Lung (tissue), 17 donors: ENCODE measurements at places on chromosomes 5 and 9. TPM values are rescaled to one million over a fixed set of nuclear protein-coding genes. Genes with fewer than 3 reads are reported as not detected.

DNA sequence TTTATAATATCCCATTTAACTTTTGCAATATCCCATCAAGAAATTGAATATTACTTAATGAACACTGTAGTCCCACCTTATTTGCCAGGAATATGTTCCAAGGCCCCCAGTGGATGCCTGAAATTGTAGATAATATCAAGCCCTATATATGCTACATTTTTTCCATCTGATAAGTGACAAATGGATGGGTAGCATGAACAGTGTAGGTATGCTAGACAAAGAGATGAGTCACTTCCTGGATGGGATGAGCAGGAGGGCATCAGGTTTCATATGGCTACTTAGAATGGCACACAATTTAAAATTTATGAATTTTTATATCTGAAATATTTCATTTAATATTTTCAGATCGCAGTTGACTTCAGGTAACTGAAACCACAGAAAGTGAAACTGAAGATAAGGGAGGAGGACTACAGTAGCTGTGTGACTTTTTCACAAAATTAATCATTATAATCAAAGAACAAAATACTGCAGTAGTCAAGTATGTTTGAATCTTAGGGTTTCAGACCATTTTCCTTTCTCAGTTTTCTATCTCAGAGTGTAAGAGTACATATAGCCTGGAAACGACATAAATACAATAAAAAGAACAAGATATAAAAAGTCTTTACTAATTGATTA lies 636.4 kb upstream of the ARRDC3 start:
- H3K36me3 ChIP-seq, result no peaks in the 10 kb centered on the region
- no peaks in the 10 kb centered on the region for H3K27me3 ChIP-seq
- H3K27ac ChIP-seq, result no peak overlapping the region
- no peak for DNase-seq

GRCh38 chr9:129677456-129677855 lies 12.0 kb downstream of the PRRX2 start:
- no peak overlapping the region for H3K27ac ChIP-seq
- H3K4me1 ChIP-seq, result no peaks in the 10 kb centered on the region
- no peak overlapping the region for H3K4me3 ChIP-seq
- H3K27me3 ChIP-seq, result no peaks in the 10 kb centered on the region
- no peak for DNase-seq
- no peaks in the 10 kb centered on the region for H3K36me3 ChIP-seq

DNA sequence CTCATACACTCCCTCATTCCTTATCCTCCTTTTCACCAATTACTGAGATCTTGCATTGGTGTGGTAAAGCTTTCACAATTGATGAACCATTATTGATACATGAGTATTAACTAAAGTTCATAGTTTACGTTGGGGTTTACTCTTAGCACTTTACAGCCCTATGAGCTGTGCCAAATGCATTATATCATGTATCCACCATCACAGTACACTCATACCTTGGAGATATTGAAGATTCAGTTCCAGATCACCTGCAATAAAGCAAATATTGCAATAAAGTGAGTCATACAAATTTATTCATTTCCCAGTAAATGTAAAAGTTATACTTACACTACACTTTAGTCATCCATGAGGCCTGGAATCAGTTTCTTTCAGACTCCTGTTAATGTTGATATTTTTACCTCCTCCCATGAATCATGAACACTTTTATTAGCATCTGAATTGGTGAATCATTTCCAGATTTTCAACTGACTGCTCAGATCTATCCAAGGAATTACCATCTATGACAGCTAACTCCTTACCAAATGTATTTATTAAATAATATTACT lies 546.6 kb upstream of the PTPRD start:
- no peak overlapping the region for H3K4me3 ChIP-seq
- no peaks in the 10 kb centered on the region for H3K27me3 ChIP-seq
- no peak overlapping the region for H3K27ac ChIP-seq
- no peak for DNase-seq
- no peaks in the 10 kb centered on the region for H3K36me3 ChIP-seq
- no peaks in the 10 kb centered on the region for H3K4me1 ChIP-seq

DNA sequence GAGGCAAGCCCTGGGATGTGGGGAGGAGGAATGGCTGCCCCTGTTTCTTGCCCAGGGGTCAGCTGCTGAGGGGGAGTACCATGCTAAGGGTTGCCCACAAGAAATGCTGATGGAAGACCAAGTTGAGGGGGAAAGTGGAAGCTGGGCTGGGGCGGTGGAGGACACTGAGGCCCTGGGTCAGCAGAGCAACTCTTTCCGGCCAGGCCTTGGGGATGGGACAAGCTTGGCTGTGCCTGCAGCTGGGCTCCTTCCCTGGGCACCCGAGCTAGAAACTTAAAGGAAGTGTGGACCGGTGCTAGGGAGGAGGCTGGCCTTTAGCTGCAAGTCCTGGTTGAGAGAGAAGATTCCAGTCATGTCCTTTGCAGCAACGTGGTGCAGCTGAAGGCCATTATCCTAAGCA lies 22.7 kb downstream of the CSF1R start:
- no peaks in the 10 kb centered on the region for H3K36me3 ChIP-seq
- no peak overlapping the region for H3K27ac ChIP-seq
- no peak for DNase-seq
- no peaks in the 10 kb centered on the region for H3K27me3 ChIP-seq

The CSF2 gene
- 11.6 TPM for total RNA-seq
